ENCODE measurements at places on chromosomes 2 and 18.
A peak's percentile ranks its signal among the peaks of the same experiment; 100 is the strongest.

DNA sequence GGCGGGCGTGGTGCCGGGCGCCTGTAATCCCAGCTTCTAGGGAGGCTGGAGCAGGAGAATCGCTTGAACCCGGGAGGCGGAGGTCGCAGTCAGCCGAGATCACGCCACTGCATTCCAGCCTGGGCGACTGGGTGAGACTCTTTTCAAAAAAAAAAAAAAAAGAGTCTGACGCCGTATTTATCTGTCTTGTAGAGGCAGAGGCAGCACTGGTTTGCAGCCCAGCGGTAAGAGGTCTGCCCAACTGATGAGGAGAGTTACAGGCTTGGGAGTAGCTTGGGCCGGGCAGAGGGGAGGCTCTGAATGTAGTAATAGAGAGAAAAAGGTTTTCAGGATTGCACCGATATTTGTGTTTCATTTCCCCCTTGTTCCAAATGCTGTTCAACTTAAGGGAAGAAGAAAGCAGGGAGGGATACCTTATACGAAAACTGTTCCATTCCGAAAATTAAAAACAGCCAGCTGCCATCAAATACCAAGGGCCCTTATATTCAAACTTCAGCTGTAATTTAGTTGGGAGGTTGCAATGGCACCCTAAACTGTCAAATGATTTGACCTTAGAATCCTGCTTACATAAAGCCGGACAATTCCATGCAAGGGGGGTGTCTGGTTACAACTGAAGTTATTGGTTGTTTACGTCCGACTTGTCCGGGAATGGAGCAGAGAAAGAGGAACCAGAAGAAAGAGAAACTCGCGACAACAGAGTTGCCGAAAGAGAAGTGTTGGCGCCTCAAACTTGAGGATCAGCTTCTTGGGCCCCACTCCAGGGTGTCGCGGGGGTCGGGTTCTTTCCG, 9.2 kb upstream of the SP9 start:
- no peak for DNase-seq

DNA sequence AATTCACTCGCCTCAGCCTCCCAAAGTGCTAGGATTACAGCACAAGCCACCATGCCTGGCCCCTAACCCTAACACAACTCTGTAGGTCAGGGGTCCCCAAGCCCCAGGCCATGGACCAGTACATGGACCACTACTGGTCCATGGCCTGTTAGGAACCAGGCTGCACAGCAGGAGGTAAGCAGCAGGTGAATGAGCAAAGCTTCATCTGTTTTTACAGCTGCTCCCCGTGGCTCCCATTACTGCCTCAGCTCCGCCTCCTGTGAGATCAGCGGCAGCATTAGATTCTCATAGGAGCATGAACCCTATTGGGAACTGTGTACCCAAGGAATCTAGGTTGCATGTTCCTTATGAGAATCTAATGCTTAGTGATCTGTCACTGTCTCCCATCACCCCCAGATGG, 201.7 kb downstream of the NRP2 start:
- no peak for DNase-seq

DNA sequence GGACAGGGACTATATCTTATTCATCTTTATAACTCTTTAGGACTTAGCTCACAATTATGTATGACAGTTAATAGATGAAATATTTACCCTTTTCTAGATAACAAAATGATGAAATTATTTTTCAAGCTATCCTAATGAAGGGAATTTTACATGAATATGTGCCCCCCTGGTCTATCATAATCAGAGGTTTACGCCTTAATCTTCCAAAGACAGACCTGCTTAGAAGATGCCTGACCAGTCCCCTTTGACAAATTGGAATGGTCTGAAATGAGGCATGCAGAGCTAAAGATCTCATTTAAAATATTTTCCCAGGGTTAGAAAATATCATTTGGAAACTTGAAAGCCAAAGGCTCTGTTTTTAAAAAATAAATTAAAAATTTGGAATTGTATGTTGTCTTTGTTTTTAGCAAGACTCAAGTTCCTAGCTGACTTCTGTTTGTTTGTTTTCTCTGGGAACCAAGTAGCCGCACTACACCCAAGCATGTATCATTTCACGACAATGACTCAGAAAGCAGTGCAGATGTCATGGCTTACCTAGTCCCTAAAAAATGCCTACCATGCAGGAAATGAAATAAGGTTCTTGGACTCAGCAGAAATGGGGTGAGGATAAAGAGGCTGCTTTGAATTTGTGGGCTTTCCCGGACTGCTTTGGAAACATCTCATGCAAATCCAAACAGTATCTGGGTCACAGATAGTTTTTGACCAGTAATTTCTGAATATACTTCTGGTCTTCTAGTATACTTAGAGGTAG, 162.1 kb downstream of the ZEB2 start:
- no peak for DNase-seq

GRCh38 chr18:23416298-23416697, 36.8 kb upstream of the RIOK3 start:
- no peak for DNase-seq

- no peak for DNase-seq
Measured at GRCh38 chr2:18724371-18725145, 135.2 kb upstream of the NT5C1B start.

GRCh38 chr2:117614823-117615534, 199.5 kb upstream of the DDX18 start:
- no peak for DNase-seq

DNA sequence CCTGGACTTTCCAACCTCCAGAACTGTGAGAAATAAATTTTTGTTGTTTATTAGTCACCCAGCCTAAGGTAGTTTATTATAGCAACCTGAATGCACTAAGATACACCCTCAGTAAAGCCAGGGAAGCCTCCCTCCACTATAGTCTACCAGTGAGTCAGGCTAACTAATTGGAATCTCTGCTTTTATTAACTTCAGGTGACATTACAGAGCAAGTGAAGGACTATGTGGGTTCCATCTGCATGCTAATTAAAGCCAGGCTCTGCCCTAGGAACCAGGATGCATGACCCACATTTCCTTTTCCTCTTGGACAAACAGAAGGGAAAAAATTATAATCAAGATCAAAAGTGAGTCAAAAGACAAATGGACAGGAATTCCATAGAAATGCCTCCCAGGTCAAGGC, 56.1 kb downstream of the ZC3H8 start:
- DNase-seq, result no peak

- no peak for DNase-seq
Measured at GRCh38 chr18:39692367-39693015, 2126.9 kb upstream of the CELF4 start.

DNA sequence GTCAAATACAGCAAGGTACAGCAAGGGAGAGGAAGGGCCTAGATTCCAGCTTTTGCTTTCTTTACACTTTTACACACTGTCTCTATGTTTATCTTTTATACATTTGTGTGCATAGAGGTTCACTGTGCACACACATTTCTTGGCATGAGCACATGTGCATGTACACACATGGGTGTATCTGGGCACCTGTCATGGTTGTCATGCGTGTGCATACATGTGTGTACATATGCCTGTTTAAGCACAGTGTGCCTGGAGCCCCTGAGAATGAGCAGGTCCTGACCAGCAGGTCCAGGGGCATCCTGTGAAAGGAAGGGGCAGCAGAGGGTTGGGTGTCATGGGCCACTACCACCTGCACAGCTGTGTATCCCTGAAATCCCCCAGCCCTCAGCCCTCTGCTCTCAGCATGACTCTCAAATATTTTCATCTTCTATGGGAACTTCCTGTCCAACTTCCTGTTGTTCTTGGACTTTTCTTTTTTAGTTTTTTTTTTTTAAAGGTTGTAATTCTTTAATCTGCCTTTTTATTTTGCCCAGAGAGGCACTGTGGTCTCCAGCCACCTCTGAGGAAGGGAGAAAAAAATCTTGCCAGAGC, 97.0 kb upstream of the EPAS1 start:
- no peak for DNase-seq

DNA sequence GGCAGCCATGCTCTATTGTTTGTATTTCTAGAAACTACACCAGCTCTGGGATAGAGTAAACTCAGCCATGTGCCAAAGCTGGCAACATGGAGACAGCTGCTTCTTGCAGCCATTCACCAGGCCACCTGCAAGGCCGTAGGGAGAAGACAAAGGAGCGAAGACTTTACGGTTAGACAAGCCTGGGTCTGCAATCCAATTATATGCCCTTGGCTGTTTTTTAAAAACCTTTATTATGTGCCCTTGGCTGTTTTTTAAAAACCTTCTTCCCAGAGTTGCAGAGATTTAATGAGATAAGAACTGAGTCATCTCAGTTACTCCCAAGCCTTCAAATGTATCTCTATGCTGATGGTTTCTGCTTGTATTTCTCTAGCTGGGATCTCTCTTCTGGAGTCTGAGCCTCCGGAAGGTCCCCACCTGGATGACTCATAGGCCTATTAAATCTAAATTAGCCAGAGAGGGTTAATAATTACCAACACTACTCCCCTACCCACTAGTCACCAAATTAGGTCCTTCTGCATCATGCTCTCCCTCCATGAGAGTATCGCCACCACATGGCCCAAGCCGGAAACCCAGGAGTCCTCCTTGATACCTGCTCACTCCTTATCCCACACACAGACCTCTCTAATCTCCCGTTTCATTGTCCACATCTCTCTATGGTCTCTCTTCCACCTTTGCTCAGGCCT, 17.5 kb upstream of the DPP4 start:
- DNase-seq, result no peak

- DNase-seq, result no peak
Measured at GRCh38 chr2:8312861-8313830, 368.7 kb upstream of the ID2 start.

GRCh38 chr2:80395251-80395650, 90.7 kb upstream of the LRRTM1 start:
- DNase-seq, result no peak

- DNase-seq, result no peak
Measured at GRCh38 chr2:218270721-218271486, 585 bp downstream of the PNKD start.

DNA sequence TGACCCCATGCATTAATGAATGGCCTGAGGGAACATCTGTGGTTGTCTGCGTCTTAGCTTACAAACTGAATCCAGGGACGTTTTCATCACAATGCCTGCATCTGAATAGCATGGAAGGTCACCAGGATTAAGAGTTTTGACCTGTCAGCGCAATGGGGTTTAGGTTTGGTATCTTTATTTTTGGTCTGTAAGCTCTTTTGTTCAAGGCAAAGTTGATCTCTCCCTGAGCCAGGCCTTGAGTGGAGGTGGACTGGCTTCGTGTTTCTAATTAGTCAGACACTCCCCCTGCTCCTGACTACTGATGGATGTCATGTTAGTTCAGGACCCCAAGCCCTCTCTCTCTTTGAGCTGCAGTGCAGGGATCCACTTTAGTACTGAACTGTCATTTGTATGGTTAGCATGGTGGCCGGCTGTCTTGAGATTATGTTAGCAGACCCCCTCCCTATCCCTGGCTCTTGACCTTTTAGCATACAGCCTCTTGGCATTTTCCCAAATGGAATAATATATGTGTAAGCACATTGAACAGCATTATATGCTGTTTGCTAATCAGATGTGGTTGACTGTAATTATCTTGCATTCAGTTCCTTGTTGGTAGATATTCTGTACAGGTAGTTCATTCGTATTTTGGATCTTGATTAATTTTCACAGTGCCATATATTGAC, 59.2 kb downstream of the LYPD6 start:
- DNase-seq, result no peak

DNA sequence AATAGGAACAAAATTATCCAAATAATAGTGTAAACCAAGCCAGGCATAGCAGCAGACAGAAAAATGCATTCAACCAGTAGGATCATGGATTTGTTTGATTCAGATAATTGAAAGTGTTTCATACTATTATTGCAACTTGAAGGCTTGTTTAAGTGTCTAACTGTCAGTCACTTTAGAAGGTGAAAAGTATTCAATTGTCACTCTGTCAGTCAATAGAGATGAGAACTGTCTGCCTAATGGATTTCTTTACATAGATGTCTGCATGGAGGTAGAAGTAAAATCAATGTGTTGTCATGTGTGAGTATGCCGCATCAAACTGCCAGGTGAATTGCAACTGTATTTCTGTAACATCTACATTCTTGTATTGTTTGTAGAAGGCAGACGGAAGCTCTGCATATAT, 65.0 kb downstream of the ZNF407 start:
- no peak for DNase-seq

GRCh38 chr18:76405681-76406356, 89.2 kb downstream of the ZNF516 start:
- DNase-seq, result peak; percentile 25

DNA sequence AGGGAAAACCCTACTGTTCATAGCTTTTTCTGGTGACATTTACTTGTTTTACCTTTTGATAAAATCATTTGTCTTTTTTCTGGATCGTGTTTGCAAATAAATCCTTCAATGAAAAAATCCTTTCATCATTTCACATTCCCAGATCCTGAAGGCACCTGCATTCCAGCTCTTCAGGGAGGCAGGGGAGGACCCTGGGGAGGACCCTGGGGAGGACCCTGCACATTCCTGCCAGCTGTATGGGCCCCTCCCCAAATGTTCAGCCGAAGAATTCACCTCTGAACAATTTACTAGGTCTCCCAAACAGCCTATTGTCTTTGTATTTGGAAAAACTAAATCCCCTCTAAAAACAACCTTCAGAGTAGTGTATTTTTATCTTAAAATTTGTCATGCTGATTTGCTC, 558.4 kb upstream of the ID2 start:
- no peak for DNase-seq

- DNase-seq, result no peak
Measured at GRCh38 chr2:20215183-20216040, 9.5 kb downstream of the SDC1 start.

GRCh38 chr2:71882949-71883472, 264.7 kb downstream of the CYP26B1 start:
- DNase-seq, result no peak

DNA sequence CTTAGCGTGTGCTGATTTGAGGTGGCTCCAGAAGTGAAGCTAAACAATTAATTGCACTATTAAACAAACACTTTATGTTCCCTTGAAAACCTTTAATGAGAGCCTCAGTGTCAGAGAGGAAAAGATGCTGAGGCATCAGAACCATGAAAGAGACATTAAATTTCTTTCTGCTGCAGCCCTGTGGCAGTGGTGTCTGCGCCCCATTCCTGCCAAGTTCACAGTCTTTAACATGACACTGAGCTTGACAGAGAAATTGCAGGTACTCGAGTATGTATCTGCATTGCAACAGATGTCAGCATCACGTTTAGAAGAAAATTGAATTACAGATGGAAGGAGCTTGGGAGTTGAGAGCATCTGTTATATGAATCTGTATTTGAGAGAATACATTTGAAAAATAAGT, 111.3 kb upstream of the CREB1 start:
- DNase-seq, result no peak

DNA sequence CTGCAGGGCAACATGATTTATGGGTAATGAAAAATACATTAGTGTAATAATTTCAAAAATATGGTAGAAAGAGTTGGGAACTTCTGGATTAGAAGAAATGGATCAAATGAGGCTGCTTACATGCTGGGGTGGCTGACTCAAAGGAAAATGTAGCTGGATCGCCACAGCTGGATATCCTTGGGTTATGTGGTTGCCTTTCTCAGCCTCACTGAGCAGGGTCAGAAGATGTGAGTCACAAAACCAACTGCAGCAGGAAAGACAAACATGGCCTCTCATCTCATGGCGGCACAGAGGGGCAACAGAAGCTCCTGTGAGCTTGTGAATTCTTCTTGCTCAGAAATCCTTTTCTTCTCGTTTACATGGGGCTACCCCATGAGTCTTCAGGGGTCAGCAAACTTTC, 317.1 kb upstream of the SPRED2 start:
- DNase-seq, result no peak
